Psoas muscle (tissue), 8 donors: ENCODE measurements at places on chromosomes 3 and 15. TPM values are rescaled to one million over a fixed set of nuclear protein-coding genes. Genes with fewer than 3 reads are reported as not detected.

GRCh38 chr3:30644615-30645014 is 38.2 kb downstream of the TGFBR2 start:
- DNase-seq = peak; percentile 38
- peak overlapping the region; percentile 65 for H3K27ac ChIP-seq
- H3K27me3 ChIP-seq = no peaks in the 10 kb centered on the region
- H3K4me3 ChIP-seq = no peak overlapping the region
- H3K36me3 ChIP-seq = peaks cover 41% of the 10 kb centered on the region

The CYP11A1 gene
- 5.0 TPM for total RNA-seq

- no peaks in the 10 kb centered on the region for H3K4me1 ChIP-seq
- no peak overlapping the region for H3K27ac ChIP-seq
- DNase-seq = no peak
Observed at GRCh38 chr3:47047673-47048072, 68.2 kb downstream of the NBEAL2 start.

DNA sequence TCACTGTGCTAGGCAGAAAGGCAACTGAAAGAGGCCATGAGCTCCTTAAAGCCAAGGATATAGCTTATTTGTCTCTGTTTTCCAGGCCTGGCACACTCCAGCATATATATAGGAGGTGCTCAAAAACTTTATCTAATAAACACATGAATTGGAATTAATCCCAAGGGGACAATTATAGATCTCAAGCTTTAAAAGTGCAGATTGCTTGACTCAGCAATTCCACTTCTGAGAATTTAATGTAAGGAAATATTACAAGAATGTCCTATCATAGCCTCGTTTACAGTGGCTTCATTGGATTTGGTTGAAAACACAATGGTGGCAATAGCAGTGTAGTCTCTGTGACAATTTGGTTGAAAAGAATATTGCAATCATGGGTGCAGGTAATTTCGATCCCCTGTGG is 267.3 kb downstream of the SHQ1 start:
- H3K4me1 ChIP-seq = no peaks in the 10 kb centered on the region
- no peak overlapping the region for H3K4me3 ChIP-seq
- H3K27ac ChIP-seq = no peak overlapping the region
- no peak for DNase-seq

GRCh38 chr3:107498646-107499045 is 24.1 kb upstream of the BBX start:
- no peaks in the 10 kb centered on the region for H3K36me3 ChIP-seq
- H3K4me3 ChIP-seq = no peak overlapping the region
- H3K4me1 ChIP-seq = no peaks in the 10 kb centered on the region
- no peaks in the 10 kb centered on the region for H3K27me3 ChIP-seq
- no peak overlapping the region for H3K27ac ChIP-seq

The LTK gene
- total RNA-seq = 0.22 TPM

The WNT5A gene
- total RNA-seq = 6.2 TPM

GRCh38 chr15:75454471-75455378 is 3.2 kb upstream of the SIN3A start:
- peak; percentile 76 for DNase-seq
- no peaks in the 10 kb centered on the region for H3K36me3 ChIP-seq
- peaks cover 7% of the 10 kb centered on the region for H3K4me1 ChIP-seq
- peak overlapping the region; percentile 99 for H3K27ac ChIP-seq
- peak overlapping the region; percentile 96 for H3K4me3 ChIP-seq

- H3K36me3 ChIP-seq = no peaks in the 10 kb centered on the region
- no peaks in the 10 kb centered on the region for H3K4me1 ChIP-seq
- H3K27ac ChIP-seq = no peak overlapping the region
- no peaks in the 10 kb centered on the region for H3K27me3 ChIP-seq
- H3K4me3 ChIP-seq = no peak overlapping the region
- DNase-seq = no peak
Observed at GRCh38 chr3:56363720-56364119, 104.5 kb downstream of the ERC2 start.

DNA sequence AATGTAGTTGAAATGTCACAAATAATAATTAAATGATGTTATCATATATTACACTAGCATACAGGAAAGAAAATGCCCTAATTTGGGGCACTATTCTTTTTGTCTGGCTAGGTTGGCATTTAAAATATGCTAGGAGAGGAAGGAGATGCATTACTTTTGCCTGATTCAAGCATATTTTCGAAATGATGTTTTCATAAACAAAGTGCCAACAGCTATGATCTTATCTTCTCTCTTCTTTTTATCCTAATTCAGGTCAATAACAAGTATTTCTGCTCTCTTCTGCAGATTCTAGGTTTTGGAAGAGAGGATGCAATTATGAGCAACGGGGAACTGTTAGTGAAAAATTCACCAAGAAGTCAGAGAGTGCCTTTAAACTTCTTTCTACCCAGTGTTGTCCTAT is 55.8 kb upstream of the NR2F2 start:
- DNase-seq = no peak
- H3K36me3 ChIP-seq = no peaks in the 10 kb centered on the region
- no peak overlapping the region for H3K27ac ChIP-seq
- H3K4me1 ChIP-seq = no peaks in the 10 kb centered on the region

GRCh38 chr15:90412356-90413194 is 24.5 kb downstream of the IQGAP1 start:
- peak overlapping the region; percentile 20 for H3K4me3 ChIP-seq
- H3K4me1 ChIP-seq = peaks cover 62% of the 10 kb centered on the region
- no peaks in the 10 kb centered on the region for H3K27me3 ChIP-seq
- H3K36me3 ChIP-seq = no peaks in the 10 kb centered on the region

The TMA7 gene
- total RNA-seq = 178 TPM

The HACL1 gene
- 14.0 TPM for total RNA-seq

DNA sequence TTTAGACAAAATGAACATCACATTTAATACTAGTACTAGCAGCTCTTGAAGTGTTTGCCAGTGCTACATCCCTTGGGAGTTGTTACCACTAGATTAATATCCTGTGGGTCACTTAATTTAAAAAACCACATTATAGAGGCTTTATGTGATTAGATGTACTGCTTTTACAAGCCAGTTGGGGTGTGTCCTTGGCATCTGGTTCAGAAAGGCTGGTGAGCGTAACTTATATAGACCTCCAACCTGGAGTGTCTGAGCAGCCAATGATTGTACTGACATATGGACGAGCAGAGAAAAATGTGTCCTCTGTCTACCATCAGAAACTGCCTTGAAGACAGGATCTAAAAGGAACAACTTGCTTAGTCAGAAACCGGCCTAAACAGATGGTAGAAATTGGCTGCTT is 306.2 kb upstream of the ATP11B start:
- H3K36me3 ChIP-seq = no peaks in the 10 kb centered on the region
- H3K4me1 ChIP-seq = no peaks in the 10 kb centered on the region
- H3K4me3 ChIP-seq = no peak overlapping the region
- no peak overlapping the region for H3K27ac ChIP-seq

GRCh38 chr15:73686781-73687256 is 2.6 kb downstream of the CD276 start:
- H3K4me1 ChIP-seq = peaks cover 36% of the 10 kb centered on the region
- no peak overlapping the region for H3K4me3 ChIP-seq
- H3K36me3 ChIP-seq = no peaks in the 10 kb centered on the region
- no peak for DNase-seq
- H3K27me3 ChIP-seq = no peaks in the 10 kb centered on the region
- H3K27ac ChIP-seq = no peak overlapping the region
